SJSA1 (cell line): ENCODE measurements at places on chromosomes 3 and 15. TPM values are rescaled to one million over a fixed set of nuclear protein-coding genes. Genes with fewer than 3 reads are reported as not detected.
A peak's percentile ranks its signal among the peaks of the same experiment; 100 is the strongest.

CCDC13 gene
- total RNA-seq: 0.39 and 1.0 TPM in 2 replicates

DNA sequence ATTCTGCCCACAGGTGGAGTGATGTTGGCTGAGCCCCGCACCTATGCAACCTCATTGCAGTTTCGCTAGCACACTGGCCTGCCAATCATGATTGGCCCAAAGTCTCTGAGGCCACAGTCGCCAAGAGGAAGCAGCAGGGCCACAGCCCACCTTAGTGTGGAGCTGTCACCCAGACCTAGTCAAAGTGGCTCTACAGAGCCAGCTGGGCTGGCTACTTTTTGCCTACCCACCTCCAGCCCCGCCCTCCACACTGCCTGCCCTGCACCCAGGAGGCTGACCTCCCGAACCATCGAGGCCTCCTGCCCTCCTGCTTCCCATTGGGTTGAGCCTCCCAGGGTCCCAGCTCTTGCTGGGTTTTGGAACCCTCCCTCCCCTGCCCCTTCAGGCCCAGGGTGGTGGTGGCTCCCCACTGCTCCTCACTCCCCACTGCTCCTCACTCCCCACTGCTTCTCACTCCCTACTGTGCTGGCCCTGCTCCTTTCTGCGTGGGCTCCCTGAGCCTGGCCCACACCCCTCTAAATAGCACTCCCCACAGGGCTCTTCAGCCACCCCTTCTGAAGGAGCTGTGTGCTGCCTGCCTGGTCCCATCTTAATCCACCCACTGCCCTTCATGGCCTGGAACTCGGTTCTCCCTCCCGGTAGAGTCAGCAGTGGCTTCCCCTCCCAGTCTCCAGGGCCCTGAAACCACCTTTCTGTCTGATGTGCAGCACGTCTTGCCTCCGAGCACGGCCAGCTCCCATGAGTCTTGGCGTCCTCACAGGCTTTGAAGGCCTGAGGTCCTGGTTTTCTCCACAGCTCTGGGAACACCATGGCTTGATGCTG, 89.3 kb downstream of the WNT7A start:
- no peak for DNase-seq

DNA sequence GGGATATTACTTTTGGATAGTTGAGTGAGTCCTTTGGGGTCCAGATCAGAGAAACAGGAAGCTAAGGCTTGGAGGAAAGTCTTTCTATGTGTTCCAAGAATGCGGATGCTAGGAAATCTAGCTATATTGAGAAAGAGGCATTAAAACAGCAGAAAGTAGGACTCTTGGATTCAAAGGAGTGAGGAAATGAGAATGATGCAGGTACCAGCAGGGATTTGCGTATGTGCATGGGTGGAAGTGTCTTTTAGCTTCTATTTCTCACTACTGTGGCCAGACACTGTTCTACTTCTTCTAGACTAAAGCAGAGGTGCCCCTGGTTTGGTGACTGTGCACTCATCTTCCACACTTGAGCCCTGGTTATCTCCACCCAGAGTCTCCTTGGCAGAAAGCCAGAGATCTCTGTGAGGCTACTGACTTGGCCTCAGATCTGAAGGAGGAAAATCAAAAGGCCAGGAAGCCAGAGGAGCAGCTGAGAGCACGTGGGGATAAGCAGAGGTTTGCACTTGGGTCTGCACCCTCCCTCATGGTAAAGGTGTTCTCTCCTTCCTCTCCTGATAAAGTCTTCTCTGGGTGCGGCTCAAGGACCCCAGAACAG, 44.3 kb downstream of the ATP2B2 start:
- no peak for DNase-seq

DNA sequence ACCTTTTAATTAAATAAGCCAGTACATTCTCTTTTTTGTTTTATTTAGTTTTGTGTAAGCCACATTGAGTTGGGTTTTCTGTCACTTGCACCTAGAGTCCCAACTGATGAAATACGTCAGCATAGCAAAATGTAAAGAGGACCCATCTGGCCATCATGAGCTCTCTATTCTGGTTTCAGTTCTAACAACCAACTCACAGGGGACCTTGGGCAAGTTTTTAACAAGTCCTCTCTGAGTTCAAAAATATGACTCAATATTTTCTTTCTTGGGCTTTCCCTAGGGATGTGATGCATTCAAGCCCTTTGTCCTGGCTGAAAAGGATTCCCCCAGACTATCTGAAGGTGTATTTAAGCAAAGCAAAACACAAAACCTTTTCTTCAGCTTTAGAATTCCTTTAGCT, 32.9 kb downstream of the PLCH1 start:
- no peak for DNase-seq

DNA sequence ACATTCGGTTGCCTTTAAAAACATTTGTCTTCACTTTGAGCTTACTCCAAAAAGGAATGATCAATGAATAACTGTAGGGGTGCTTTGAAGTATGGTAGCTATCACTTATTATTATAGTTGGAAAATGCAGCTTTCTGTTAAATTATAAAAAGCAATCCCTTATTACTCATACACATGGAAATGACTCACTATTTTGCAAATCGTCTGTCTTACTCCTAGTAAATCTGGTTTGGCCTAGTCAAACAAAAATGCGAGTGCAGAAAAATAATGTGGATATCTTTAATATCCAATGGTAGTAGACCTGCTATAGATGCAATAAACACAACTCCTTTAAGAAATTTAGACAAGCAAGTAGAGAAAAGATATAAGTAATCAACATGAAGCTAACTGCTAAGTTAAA, 112.5 kb downstream of the ZIC1 start:
- DNase-seq: no peak

DNA sequence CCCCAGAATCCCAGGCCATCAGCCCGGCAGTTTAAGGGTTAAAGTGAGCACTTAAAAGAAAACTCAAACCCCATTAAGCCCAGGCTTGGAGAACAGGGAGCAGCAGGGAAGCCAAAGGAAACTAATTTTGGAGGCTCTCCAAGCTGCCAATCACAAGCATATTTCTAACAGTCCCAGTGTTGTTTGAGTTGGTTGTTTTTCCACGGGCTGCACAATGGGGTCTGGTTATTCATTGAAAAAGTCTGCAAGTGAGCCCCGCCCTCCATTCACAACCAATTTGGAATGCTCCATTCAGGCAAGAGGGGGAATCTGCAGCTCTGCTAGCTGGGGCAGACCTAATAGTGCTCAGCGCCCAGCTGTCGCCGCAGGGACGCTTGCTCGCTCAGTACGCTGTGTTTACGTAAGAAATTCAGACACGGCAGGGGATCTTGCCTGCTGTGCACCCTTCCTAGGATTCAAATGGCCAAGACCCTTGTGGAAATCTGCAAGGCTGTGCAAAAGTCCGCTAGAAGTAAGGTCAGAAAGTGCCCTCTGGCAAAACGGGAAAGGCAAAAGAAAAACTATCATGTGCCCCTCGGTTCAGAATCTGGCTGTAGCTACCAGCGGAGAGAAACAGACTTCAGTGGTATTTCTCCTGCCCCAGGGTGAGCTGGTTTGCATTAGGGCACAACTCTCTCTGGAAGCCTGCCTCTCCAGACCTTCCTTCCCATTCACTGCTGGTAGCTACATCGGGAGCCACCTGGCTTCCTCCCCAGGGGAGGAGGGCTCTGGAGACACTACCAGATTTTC, 11.0 kb downstream of the ETV5 start:
- DNase-seq: peak; percentile 84

GRCh38 chr3:97121386-97121785, 307.0 kb downstream of the EPHA6 start:
- no peak for DNase-seq

GRCh38 chr3:108017587-108017986, 73.2 kb downstream of the CD47 start:
- DNase-seq: no peak

DNA sequence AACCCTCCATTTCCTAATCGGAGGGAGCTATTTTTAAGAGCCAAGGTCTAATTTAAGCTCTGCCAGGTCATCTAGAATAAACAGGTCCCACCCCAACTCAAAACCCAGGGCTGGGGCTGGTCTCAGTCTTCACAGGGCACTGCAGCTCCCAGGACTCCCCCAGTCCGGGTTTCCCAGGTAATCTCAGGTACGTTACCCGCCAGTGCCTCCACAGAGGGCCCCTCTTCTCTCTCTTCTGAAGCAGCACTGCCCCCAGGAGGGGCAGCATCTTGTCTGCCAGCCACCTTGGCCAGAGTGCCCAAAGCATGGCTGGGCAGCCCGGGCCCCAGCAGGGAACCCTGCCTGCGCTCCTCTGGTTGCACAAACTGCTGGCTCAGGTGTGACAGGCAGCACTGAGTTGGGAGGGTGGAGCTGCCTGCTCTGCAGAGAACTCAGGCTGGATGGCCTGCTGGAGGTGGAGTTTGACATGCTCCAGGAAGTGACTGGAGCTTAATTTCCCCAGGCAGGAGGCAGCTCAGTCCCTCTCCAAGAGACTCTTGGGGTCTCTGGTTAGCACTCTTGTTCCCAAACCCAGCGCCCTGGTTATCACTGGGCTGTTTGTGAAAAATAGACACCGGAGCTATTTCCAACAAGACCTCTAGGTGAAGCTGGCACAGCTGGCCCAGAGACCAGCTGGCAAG, at the start of gene PLA2G4F:
Gene PLA2G4F, minus strand, starts transcription at position 394 of the 680 bp plus-strand sequence. Its CDS starts 87 bp downstream, at position 307.
- no peak for DNase-seq

DNA sequence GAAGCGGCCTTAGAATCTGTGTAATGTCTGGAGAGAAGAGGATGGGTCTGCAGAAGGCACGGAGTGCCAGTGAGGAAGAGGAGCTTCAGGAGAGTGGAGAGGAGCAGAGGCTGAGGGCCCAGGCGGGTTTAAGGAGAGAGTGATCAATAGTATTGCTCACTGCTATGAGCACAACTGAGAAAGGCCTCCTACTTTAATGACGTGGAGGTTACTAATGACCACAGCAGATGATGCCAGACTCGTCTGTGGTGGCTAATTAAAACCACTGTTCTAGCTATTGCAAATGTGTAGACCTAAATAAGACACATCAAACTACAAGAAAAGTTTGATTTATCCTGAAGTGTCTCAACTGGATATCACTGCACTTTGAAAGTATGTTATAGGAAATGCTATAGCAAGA, 33.2 kb downstream of the MTMR10 start:
- no peak for DNase-seq
